ENCODE measurements at places on chromosomes 16 and 17.

DNA sequence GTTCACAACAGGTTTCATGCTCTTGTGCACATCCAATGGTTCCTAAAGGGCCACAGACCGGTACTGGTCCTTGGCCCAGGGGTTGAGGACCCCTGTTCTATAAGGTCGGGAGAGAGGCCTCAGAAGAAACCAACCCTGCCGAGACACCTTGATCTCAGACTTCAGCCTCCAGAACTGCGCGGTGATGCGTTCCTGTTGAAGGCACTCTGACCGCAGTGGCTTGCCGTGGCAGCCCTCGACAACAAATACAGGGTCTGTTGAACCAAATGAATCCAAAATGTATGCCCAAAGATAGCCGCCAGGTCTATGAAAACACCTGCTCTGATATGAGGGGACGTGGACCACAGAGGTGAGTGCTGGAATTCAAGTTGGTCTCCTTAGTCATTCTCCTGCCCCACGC is 389.8 kb downstream of the SEC14L1 start:
- DNase-seq = no peak

DNA sequence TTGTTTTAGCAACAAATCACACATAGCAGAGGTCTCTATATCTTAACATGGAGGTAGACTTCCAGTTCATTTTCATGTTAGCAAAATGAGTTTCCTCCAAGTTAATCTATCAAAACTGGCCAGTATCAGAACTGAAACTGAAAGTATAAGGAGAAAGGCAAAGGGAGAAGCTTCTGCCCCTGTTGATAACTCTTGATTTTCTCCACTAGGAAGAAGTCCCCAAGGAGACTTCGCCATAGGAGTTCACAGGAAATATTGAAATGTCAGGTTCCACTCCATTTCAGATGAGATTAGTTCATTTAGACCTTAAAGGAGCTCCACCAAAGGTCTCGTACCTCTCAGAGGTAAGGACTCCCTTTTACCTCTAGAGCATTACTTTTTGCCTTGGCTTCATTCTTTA is 1.2 kb upstream of the OGFOD3 start:
- no peak for DNase-seq

GRCh38 chr16:3872216-3872895 is 8.2 kb downstream of the CREBBP start:
- DNase-seq = no peak

- no peak for DNase-seq
Observed at GRCh38 chr17:691423-691822, 23.2 kb downstream of the VPS53 start.

DNA sequence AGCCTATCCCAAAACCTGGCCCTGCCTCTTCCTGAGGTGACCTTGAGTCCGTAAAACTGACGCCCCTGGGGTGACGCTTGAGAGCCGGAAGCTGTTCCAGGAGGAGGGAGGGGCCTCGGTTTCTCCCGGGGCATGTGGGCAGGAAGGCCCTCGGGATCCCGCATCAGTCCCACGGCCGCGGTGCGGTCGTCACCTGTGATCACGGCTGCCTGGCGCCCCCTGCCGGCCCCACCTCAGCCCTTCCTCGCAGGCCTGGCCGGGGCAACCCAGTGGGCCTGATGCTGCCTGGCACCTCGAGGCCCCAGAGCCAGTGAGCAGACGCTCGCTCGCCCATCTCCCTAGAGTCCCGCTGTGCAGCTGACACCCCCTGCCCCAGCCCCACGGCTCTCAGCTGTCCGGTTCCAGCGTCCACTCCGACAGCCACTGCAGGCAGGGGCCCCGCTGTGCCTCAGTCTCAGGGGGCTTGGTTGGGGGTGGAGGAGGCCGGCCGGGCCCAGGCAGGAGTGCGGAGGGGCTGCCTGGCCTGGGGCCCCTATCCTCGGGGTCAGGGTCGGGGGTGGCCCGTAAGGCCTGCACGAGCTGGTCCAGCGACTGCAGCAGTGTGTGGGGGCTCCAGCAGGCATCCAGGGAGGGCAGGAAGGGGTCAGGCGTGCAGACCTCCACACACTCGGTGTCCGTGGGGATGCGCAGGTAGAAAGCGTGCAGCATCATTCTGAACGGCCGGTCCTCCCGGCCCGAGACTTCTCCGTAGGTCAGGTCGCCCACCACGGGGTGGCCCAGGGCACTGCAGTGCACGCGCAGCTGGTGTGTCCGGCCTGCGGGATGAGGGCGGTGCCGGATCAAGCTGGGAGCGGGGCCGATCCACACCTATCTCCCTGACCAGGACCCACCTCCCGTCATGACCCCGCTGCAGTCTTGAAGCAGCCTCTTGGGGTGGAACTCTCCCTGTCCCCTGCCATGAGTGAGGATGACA is 2.3 kb downstream of the RPUSD1 start:
- peak; percentile 59 for DNase-seq

DNA sequence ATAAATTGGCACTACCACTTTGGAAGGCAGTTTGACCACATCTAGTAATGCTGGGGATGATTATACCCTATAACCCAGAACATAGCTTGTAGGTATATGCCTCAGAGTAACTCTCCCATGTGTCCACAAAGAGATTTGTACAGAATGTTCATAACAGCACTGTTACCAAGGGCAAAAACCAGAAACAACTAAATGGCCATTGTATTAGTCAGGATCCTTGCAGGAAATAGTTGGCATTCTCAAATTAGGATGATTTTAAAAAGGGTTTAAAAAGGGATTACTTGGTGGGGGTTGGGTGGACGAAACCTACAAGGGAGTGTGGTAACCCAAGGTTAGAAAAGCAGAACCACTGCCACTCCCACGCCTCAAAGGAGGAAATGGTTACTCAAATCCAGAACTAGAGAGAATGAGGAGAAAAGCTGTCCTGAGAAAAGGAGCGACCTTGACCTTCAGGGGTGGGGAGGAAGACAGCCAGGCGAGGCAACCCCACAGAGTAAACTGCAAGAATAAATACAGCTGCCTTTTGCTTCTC is 2.1 kb downstream of the CPPED1 start:
- DNase-seq = no peak

GRCh38 chr17:39937447-39937846 is 9.9 kb downstream of the LRRC3C start:
- DNase-seq = no peak

DNA sequence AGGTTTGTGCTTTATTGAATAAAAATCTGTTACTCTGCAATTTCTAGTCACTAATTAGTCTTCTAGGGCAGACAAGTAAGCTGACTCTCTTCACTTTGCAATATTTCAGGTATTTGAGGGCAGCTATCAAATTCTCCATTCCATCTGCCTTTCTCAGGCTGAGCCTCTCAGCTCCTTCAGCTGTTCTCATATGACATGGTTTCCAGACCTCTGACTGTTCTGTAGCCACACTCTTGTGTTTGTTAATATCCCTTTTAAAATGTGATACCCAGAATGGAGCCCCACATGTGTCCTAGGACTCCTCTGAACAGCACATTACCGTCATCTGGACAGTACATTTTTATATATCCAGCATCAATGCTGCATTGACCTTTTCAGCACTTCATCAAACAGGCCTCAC is 46.1 kb upstream of the MTMR4 start:
- DNase-seq = no peak

- DNase-seq = no peak
Observed at GRCh38 chr17:44687756-44688155, 1.8 kb downstream of the CCDC43 start.

GRCh38 chr17:58576679-58577367 is 62.4 kb upstream of the MTMR4 start:
- no peak for DNase-seq

DNA sequence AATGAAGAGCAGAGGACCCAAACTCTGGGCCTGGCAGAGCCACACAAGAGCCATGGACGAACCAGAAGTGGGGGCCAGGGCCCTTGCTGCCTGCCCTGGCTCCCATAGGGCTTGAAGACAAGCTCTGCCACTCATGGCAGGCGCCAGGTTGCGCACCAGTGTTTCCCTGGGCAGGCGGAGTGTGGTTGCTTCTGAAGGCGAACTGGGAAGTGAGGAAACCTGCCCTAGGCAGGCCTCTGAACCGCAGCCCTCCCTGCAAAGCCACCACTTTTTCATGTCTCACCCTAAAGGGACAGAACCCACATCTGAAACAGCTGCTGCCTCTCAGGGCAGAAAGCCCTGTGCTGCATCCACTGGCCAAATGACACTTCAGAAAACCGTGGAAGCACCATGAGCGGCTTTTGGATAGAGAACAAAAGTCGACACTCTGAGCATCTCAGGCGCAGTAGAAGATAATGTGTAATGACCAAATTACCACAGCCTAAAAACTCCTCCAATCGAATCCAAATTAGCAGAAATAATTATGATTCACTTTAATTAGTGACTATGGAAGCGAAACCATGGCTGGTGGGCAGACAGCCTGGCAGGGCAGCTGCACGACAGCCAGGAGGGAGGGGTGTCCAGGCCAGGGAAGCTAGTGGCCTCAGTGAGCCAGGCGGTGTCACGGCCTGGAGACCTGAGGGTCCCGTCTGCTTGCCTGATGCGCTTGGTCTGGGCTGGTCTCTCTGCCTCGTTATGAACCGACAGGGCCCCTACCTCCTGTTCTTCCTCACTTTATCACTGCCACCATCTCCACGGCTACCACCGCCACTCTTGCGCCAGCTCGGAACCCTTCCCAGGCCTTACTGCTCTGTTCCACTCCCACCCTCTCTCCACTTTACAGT is 59.1 kb downstream of the PRMT7 start:
- no peak for DNase-seq

DNA sequence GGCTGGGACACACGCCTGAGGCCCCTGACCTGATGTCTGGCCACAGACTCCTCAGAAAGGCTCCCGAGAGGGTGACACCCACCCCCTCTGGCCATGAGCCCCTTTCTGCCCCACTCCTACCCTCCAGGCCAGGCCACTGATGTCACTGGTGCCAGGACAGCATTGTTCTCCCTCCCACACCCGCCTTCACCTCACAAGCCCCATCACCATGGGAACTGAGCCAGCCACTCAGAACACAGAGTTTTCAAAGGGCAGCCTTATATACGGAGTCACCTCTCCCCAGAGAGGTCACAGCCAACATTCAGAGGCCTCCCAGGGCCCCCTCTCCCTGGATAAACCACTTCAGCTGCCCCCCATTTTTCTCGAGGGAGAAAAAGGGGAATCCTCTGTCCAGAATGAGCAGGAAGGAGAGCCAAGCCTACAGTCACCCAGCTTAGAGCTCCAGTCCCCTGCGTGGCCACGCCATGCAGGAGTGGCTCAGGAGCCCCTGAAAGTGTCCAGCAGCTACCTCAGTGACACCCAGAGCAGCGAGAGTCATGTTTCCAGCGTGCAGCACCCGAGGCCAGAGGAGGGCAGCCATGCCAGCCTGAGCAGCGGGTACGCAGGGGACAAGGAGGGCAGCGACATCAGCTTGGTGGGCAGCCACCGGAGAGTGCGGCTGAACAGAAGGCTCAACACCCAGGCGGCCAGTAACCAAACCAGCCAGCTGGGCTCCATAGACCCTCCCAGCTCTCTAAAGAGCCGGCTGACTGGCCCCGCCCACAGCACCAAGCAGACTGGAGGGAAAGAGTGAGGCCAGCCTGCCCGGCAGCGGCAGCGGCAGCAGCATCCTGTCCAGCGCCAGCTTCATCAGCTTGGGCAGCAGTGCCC is at the start of gene C16orf82:
Gene C16orf82, plus strand, starts transcription at position 260 of the 870 bp plus-strand sequence.
- DNase-seq = no peak

DNA sequence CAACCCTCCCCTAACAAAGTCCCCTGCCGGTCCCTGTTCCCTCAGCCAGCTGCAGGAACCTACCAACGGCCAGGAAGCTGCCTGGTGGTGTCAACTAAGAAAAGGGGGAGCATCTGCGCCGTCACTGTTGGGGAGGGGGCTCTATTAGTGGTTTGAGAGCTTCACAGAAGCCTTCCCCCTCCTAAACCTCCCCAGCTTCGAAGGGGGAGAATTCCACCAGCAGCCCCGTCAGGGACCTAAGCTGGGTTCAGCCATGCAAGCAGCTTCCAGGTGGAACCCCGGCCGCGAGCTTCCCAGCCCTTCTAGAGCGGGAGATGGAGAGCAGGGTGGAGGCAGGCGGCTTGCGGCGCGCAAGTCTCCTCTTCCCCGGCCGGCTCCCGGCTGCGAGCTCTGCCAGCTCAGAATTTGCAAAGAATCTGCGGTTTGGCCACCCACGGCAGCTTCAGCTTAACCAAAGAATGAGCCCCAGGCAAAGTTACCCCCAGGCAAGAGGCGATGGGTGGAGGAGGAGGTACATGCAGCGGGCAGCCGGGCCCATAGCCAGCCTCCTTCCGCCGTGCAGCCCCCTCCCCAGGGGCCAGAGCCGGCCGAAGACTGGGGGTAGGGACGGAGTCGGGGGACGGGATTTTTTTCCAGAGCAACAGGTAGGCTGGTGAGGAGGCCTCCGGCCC is 33.7 kb downstream of the DDX19A start:
- DNase-seq = peak; percentile 46

DNA sequence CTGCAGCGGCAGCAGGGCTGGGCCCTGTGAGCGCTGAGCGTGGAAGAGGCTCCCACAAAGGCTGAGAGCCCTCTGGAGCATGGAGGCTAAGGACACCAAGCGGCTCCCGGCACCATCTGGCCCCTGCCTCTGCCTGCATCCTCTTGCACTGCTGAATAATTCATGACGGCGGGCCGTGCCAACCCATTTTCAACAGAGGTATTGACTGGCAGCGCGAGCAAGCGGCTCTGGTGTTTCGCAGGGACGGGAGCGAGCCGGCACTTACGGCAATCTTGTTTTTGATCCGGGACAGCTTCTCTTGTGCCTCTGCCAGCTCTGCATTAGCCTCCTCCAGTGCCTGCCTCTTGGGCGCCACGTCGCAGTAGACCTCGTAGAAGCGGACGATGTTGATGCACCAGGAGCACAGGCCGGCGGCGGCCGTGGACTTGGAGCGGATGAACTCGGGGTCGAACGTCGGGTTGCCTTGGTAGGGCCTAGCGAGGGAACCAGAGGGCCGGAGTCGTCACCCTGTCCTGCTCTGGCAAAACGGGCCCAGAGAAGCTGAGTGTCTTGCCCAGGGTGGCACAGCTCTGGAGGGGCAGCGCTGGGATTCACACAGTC is 80.4 kb downstream of the PGS1 start:
- DNase-seq = no peak

DNA sequence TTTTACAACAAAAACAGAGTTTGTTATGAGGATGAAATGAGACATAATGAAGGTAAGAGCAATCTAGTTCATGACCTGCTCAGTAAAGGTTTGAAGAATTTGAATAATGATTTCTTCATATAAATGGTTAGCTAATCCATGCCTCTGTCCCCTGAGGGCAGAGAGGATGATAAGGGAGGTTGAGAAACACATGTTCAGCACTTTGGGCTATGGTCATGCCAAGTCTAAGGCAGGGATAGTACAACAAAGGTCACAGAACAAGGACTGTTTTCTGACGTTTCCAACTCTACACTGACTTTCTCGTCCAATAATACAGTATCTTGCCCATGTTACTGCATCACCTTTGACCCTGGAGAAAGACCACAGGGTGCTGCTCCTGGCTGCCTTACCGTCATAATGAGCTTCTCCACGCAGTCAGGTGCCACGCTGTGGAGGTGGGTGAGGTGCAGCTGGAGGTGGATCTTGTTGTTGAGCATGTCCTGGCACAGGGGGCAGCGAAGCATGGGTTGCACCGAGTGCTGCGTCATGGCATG is 236.7 kb downstream of the ZFHX3 start:
- no peak for DNase-seq

GRCh38 chr17:78951967-78952551 is 26.9 kb upstream of the TIMP2 start:
- DNase-seq = no peak

GRCh38 chr17:82977606-82978005 is 101.8 kb upstream of the METRNL start:
- DNase-seq = no peak

GRCh38 chr16:68445458-68445857 is 2.9 kb downstream of the SMPD3 start:
- DNase-seq = no peak

GRCh38 chr16:266258-267164 is 9.2 kb downstream of the RGS11 start:
- DNase-seq = no peak
